ENCODE measurements at places on chromosomes 16 and 17.
A peak's percentile ranks its signal among the peaks of the same experiment; 100 is the strongest.

- H3K4me3 ChIP-seq, result no peak overlapping the region
- H3K36me3 ChIP-seq, result no peaks in the 10 kb centered on the region
- H3K27ac ChIP-seq, result no peak overlapping the region
- no peak for DNase-seq
- H3K4me1 ChIP-seq, result peaks cover 2% of the 10 kb centered on the region
- no peaks in the 10 kb centered on the region for H3K27me3 ChIP-seq
These were observed 28.6 kb upstream of the SSTR5 start for GRCh38 chr16:1043881-1044451.

GRCh38 chr17:29124135-29124924 is 55.9 kb downstream of the MYO18A start:
- H3K4me1 ChIP-seq, result no peaks in the 10 kb centered on the region
- no peaks in the 10 kb centered on the region for H3K27me3 ChIP-seq
- H3K36me3 ChIP-seq, result peaks cover 46% of the 10 kb centered on the region
- DNase-seq, result no peak

- H3K4me1 ChIP-seq, result no peaks in the 10 kb centered on the region
- H3K4me3 ChIP-seq, result no peak overlapping the region
- DNase-seq, result no peak
- H3K36me3 ChIP-seq, result no peaks in the 10 kb centered on the region
These were observed 26.8 kb downstream of the MPP2 start for GRCh38 chr17:43880420-43880991.

- H3K36me3 ChIP-seq, result peaks cover 16% of the 10 kb centered on the region
- H3K27me3 ChIP-seq, result no peaks in the 10 kb centered on the region
- H3K27ac ChIP-seq, result no peak overlapping the region
- H3K4me1 ChIP-seq, result peaks cover 15% of the 10 kb centered on the region
- H3K4me3 ChIP-seq, result no peak overlapping the region
- no peak for DNase-seq
These were observed 49.3 kb downstream of the GRB7 start for GRCh38 chr17:39787041-39787440.

GRCh38 chr17:9179602-9180001 is 158.3 kb downstream of the NTN1 start:
- no peak overlapping the region for H3K27ac ChIP-seq
- H3K36me3 ChIP-seq, result no peaks in the 10 kb centered on the region
- no peak overlapping the region for H3K4me3 ChIP-seq

GRCh38 chr16:11101695-11102522 is 154.1 kb downstream of the SOCS1 start:
- no peak for DNase-seq
- H3K4me1 ChIP-seq, result peaks cover 16% of the 10 kb centered on the region
- H3K4me3 ChIP-seq, result no peak overlapping the region
- no peaks in the 10 kb centered on the region for H3K36me3 ChIP-seq
- no peaks in the 10 kb centered on the region for H3K27me3 ChIP-seq

GRCh38 chr17:42679492-42680330 is 1.9 kb downstream of the CCR10 start:
- peaks cover 70% of the 10 kb centered on the region for H3K4me1 ChIP-seq
- H3K27me3 ChIP-seq, result peaks cover 34% of the 10 kb centered on the region
- DNase-seq, result peak; percentile 58
- H3K4me3 ChIP-seq, result peak overlapping the region; percentile 49
- no peaks in the 10 kb centered on the region for H3K36me3 ChIP-seq
- H3K27ac ChIP-seq, result peak overlapping the region; percentile 64

- H3K4me1 ChIP-seq, result no peaks in the 10 kb centered on the region
- no peak overlapping the region for H3K4me3 ChIP-seq
- H3K27me3 ChIP-seq, result no peaks in the 10 kb centered on the region
- H3K27ac ChIP-seq, result no peak overlapping the region
These were observed 15.9 kb upstream of the CYB5B start for GRCh38 chr16:69408475-69408874.

- H3K4me3 ChIP-seq, result no peak overlapping the region
- H3K36me3 ChIP-seq, result no peaks in the 10 kb centered on the region
- no peak for DNase-seq
- peaks cover 6% of the 10 kb centered on the region for H3K27me3 ChIP-seq
- no peak overlapping the region for H3K27ac ChIP-seq
These were observed 12.8 kb upstream of the CHMP6 start for GRCh38 chr17:80978499-80979497.

GRCh38 chr17:50769884-50770283 is 2.6 kb upstream of the ANKRD40CL start:
- no peak overlapping the region for H3K27ac ChIP-seq
- no peak for DNase-seq
- no peaks in the 10 kb centered on the region for H3K4me1 ChIP-seq
- H3K27me3 ChIP-seq, result no peaks in the 10 kb centered on the region
- H3K36me3 ChIP-seq, result no peaks in the 10 kb centered on the region

GRCh38 chr16:11877374-11877773 is 26.0 kb upstream of the RSL1D1 start:
- H3K4me1 ChIP-seq, result no peaks in the 10 kb centered on the region
- DNase-seq, result no peak
- H3K4me3 ChIP-seq, result no peak overlapping the region
- no peak overlapping the region for H3K27ac ChIP-seq

GRCh38 chr17:78939615-78940014 is 14.4 kb upstream of the TIMP2 start:
- H3K27me3 ChIP-seq, result no peaks in the 10 kb centered on the region
- H3K36me3 ChIP-seq, result no peaks in the 10 kb centered on the region
- no peak overlapping the region for H3K27ac ChIP-seq

GRCh38 chr17:72928454-72929136 is 163.9 kb downstream of the SLC39A11 start:
- H3K4me1 ChIP-seq, result no peaks in the 10 kb centered on the region
- H3K4me3 ChIP-seq, result no peak overlapping the region
- no peak for DNase-seq

DNA sequence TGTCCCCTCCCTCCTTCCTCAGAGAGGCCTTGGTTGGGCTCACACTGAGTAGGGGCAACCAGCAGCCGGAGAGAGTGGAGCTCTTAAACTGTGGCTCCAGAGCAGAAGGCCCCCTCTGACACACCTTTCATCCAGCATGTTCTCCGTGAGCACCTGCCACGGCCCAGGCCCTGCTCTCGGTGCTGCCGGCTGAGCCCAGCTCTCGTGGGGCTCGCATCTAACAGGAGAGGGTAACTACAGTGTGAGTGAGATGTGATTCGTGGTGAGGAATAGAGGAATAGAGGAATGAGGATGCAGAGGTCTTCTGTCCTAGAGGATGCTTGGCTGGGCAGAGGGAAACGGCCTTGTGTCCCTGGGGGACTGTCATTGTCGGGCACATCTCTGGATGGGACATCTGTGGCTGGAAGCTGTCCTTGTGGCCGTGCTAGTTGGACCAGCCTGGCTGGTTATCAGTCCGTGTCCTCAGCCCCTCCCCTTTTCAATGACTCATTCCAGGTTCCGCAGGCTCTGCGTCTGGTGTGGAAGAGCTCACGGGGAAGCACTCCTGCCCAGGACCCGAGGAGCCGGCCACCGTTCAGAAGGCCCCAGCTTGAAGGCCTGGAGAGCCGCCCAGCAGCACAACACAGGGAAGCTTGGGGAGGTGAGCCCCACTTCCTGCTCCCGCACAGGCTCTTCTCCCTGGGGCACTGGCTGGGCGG is 11.9 kb upstream of the DNASE1 start:
- peaks cover 2% of the 10 kb centered on the region for H3K4me1 ChIP-seq
- H3K36me3 ChIP-seq, result peaks cover 21% of the 10 kb centered on the region
- DNase-seq, result no peak
- H3K4me3 ChIP-seq, result no peak overlapping the region
- H3K27ac ChIP-seq, result no peak overlapping the region

DNA sequence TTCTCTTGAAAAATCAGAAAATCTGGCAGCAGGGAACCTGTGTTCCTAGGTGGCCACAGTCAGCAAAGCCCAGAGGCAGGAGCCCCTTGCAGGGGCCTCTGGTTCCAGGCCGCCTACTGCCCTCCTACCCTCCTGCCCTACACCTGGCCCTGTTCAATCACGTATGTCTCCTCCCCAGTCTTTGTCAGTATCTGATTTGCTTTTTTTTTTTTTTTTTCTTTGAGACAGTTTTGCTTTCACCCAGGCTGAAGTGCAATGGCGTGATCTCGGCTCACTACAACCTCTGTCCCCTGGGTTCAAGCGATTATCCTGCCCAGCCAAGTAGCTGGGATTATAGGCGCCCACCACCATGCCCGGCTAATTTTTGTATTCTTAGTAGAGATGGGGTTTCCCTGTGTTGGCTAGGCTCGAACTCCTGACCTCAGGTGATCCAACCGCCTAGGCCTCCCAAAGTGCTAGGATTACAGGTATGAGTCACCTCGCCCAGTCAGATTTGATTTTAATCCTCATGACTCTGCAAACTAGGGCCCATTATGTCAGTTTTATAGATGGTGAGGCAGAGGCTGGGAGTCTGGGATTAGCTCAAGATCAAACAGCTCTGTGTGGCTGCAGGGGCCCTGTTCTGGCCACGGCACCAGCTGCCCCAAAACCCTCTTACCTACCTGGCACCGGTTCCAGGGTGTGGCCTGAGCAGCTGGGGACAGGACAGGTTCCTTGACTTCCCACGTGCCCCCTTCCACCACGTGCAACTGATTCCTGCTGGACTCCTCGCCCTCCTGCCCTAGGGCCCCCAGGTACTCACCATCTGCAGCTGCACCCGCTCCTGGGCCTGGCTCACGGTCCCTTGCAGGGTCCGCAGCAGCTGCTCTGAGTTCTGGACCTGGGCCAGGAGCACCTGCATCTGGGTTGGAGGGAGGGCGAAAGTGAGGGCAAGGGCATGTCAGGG is 14.7 kb downstream of the RABEP2 start:
- no peaks in the 10 kb centered on the region for H3K4me1 ChIP-seq
- DNase-seq, result no peak
- H3K27ac ChIP-seq, result no peak overlapping the region
- H3K36me3 ChIP-seq, result peaks cover 15% of the 10 kb centered on the region
- no peak overlapping the region for H3K4me3 ChIP-seq

- peaks cover 2% of the 10 kb centered on the region for H3K4me1 ChIP-seq
- H3K36me3 ChIP-seq, result peaks cover 29% of the 10 kb centered on the region
- no peak overlapping the region for H3K27ac ChIP-seq
- no peak overlapping the region for H3K4me3 ChIP-seq
- H3K27me3 ChIP-seq, result no peaks in the 10 kb centered on the region
These were observed 27.4 kb downstream of the STH start for GRCh38 chr17:46026166-46027047.

- H3K4me3 ChIP-seq, result no peak overlapping the region
- no peak overlapping the region for H3K27ac ChIP-seq
- peaks cover 4% of the 10 kb centered on the region for H3K4me1 ChIP-seq
- no peak for DNase-seq
These were observed 33.4 kb downstream of the TRAF4 start for GRCh38 chr17:28777178-28777577.

DNA sequence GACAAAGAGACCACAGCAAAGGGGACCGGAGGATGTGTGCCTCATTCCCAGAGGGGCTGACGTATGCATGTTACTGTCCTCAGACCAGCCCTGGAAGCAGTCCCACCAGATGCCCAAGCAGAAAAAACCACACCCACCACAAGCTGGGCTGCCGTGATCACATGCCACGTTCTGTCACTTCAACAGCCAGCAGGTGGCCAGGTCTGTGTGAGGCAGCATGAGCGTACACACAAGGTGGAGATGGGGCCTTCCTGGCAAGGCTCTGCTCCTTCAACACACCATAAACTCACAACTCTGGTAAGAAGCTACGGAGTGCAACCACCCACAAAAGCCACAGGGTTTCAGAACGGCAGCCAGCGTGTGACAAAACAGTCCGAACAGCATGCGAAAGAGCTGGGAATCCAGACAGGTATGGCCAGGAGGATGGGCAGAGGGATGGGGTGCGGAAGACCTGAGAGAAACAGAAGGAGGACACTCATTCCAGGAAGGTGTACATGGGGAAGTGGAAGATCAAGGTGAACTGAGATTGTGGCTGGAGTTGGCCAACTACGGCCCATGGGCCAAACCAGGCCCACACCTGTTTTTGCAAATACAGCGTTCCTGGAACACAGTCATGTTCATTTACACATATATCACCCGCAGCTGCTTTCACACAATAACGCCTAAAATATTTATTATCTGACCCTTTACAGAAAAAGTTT is 27.9 kb downstream of the MBTPS1 start:
- no peaks in the 10 kb centered on the region for H3K27me3 ChIP-seq
- H3K4me1 ChIP-seq, result no peaks in the 10 kb centered on the region
- peak; percentile 24 for DNase-seq

GRCh38 chr16:63617047-63617989 is 1504.5 kb downstream of the CDH11 start:
- no peak overlapping the region for H3K27ac ChIP-seq
- no peaks in the 10 kb centered on the region for H3K36me3 ChIP-seq
- no peaks in the 10 kb centered on the region for H3K27me3 ChIP-seq
- no peak for DNase-seq
- H3K4me1 ChIP-seq, result no peaks in the 10 kb centered on the region

- H3K27ac ChIP-seq, result peak overlapping the region; percentile 91
- H3K4me3 ChIP-seq, result peak overlapping the region; percentile 93
- peaks cover 42% of the 10 kb centered on the region for H3K36me3 ChIP-seq
- peaks cover 34% of the 10 kb centered on the region for H3K4me1 ChIP-seq
These were observed 1.8 kb downstream of the UNC13D start for GRCh38 chr17:75842411-75842810.

DNA sequence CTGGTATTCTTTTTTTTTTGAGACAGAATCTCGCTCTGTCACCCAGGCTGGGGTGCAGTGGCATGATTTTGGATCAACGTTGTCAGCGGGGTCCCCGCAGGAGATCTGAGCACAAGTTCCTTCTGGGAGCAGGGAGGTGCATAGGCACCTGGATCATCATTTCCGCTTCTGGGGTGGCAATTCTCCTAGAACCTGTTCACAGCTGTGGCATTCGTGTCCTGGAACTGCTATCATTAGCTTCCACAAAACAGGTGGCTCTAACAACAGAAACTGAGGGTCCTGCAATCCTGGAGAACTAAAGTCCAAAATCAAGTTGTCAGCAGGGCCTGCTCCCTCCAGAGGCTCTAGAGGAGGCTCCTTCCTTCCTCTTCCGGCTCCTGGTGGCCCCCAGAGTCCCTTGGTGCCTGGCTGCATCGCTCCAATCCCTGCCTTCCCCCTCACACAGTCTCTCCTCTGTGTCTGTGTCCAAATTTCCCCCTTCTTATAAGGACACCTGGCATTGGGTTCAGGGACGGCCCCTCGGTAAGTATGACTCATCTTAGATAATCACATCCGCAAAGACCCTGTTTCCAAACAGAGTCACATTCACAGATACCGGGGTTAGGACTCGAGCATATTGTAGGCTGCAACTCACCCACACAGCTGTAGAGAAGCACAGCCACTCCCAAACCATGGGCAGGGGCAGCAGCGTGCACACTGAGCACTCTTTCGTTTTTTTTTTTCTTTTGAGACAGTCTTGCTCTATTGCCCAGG is 43.5 kb upstream of the KLHDC4 start:
- no peaks in the 10 kb centered on the region for H3K36me3 ChIP-seq
- H3K27ac ChIP-seq, result no peak overlapping the region
- no peak overlapping the region for H3K4me3 ChIP-seq
- no peaks in the 10 kb centered on the region for H3K27me3 ChIP-seq
- H3K4me1 ChIP-seq, result peaks cover 8% of the 10 kb centered on the region

GRCh38 chr17:17839791-17840707 is 3.3 kb upstream of the SREBF1 start:
- H3K27me3 ChIP-seq, result no peaks in the 10 kb centered on the region
- H3K36me3 ChIP-seq, result no peaks in the 10 kb centered on the region
- H3K4me3 ChIP-seq, result peak overlapping the region; percentile 55
- DNase-seq, result peak; percentile 70
- peak overlapping the region; percentile 81 for H3K27ac ChIP-seq

- no peak for DNase-seq
- H3K4me1 ChIP-seq, result no peaks in the 10 kb centered on the region
- H3K36me3 ChIP-seq, result no peaks in the 10 kb centered on the region
- no peaks in the 10 kb centered on the region for H3K27me3 ChIP-seq
These were observed 730.7 kb downstream of the CDH11 start for GRCh38 chr16:64391063-64391600.

GRCh38 chr17:68428498-68429172 is 28.7 kb downstream of the WIPI1 start:
- DNase-seq, result no peak
- no peaks in the 10 kb centered on the region for H3K27me3 ChIP-seq
- H3K27ac ChIP-seq, result no peak overlapping the region
- peaks cover 22% of the 10 kb centered on the region for H3K36me3 ChIP-seq
- no peak overlapping the region for H3K4me3 ChIP-seq

Measured in effector memory CD4-positive, alpha-beta T cell (primary cell).